ENCODE measurements at places on chromosomes 3 and 15.

DNA sequence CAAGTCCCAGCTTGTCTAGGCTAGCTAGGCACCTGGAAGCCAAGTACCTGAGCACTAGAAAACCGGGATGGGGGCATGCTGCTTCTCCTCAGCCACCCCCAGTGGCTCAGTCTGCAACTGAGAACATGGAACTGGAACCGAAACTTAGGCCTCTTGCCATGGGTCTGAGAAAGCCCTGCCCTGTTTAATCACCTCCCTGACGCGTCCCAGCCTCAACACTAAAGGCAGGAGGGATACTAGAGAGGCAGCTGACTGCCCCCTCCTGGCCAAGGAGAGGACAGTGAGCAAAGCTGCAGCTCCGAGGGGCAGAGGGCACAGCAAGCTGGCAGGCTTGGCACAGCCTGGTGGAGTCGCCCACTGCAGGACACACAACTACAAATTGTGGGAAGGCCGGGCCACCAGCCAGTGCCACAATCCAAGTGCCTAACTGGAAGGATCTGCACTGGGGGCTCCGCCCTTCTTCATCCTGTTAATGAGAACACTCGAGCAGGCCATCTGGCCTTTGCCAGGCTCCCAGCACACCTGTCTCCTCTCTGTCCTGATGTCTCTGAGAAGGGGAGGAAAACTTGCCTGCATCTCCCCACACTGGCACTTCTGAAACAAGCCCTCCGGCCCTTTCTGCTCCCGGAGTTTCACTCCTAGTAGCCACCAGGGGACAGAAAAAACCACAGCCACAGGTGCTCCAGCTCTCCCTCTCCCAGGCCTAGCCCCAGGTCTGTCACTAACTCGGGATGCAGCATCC lies 53.7 kb downstream of the BDH1 start:
- peak; percentile 27 for DNase-seq

DNA sequence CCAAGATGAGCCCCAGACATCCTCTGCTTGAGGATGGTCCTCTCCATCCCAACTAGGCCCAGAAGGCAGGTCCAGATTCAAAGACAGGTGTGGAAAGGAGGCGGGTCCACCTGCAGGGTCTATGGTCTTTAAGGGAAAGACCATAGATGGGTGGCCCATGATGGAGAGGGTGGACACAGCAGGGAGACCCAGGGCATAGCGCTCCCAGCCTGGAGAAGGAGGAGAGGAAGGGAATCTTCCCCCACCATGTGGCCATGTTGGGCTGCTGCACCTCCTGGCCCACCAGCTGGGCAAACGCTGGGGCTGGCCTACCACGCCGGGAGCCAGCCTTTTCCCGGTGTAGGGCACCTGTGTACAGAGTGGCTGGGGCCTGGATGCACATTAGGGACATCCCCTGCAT lies 265.2 kb upstream of the TLE3 start:
- peak; percentile 5 for DNase-seq

DNA sequence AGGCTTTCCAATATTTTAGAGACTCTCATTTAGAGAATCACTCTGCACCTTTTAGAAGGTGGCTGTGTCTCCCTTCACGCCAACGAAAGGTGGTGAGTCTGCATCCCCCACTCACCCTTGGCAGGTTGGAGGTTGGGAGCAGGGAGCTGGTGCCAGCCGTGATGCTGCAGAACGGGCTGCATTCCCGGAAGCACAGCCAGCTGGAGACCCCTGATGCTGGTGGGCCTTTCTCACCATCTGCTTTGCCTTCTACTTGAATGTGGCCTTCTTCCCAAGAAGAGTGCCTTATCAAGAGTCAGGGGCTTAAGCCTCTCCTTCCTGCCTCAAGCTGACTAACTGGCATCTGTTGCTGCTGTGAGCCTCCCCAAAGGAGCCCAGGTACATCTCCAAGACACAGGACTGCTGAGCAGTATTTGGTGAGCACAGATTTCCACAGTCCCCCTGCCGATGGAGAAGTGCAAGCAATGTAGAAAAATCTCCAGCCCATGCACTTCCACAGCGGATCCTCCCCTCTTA lies 17.7 kb upstream of the HEG1 start:
- DNase-seq: no peak

DNA sequence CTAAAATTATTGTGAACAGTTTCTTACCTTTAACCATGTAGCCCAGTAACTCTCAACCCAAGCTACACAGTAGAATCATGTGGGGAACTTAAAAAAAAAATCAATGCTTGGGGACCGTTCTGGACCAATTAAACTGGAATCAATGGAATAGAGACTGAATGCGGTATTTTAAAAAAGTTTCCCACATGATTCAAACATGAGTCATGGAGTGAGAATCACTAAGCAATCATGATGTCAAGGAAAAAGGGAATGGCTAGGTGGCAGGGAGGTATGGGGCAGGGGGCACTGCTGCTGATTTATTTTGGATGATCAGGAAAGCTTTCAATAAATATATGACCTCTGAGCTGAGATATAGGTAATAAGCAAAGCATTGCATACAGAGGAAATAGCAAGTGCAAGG lies 250.5 kb upstream of the RORA start:
- DNase-seq: no peak

GRCh38 chr3:136141891-136142290 lies 54.2 kb downstream of the MSL2 start:
- DNase-seq: no peak

- no peak for DNase-seq
Observed at GRCh38 chr15:63582718-63583426, 14.3 kb upstream of the FBXL22 start.

- no peak for DNase-seq
Observed at GRCh38 chr15:96358001-96358801, 27.7 kb downstream of the NR2F2 start.

- DNase-seq: no peak
Observed at GRCh38 chr3:170471149-170471548, 52.5 kb downstream of the CLDN11 start.

DNA sequence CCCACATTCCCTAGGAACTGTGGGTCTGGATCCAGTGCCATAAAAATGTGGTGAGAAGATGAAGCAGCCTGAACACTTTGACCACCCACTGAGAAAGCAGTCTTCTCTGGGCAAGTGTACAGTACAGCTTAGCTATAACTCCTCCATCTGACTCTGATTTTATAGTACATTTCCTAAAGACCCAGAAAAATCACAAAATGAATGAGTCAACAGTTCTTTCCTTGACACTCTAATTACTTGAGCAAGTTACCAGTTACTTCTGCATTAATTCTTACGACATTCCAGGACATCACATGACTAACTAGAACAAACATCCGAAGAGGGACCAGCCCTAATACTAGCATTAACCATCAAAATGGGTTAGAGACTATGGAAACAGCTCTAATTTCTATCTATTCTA lies 148.1 kb upstream of the PEX5L start:
- no peak for DNase-seq

GRCh38 chr3:30199096-30199759 lies 407.2 kb upstream of the TGFBR2 start:
- peak; percentile 7 for DNase-seq

- no peak for DNase-seq
Observed at GRCh38 chr3:69300296-69300695, 85.6 kb downstream of the FRMD4B start.

All from hippocampal formation (tissue), 2 donors.